ENCODE measurements at places on chromosomes 12 and 14.

GRCh38 chr12:99059824-99060511, 414.9 kb downstream of the APAF1 start:
- peak; percentile 65 for DNase-seq

DNA sequence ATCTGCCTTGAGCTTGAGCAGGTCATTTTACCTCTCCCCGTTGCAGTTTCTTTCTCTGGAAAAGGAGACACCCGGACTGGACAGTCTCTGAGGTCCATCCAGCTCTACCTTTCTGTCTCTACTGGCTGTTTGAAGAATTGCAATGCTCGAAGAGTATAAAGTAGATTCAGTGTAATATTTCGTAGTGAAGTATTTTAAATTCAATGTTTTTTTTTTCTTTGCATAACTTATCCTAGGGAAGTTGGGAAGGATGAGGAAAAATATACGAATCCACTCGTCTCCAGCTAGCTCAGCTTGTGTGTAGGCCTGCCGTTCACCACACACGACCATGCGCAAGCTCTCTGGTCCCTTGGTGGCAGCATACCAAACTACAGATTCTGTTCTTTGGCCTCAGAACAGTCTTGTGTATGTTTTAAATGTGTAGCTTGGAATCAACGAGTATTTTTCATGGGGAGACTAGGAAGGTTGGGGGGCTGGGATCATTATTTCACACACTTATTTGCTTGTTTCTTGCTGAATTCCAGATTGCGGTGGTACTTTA, 307.9 kb downstream of the CACNA1C start:
- peak; percentile 2 for DNase-seq

DNA sequence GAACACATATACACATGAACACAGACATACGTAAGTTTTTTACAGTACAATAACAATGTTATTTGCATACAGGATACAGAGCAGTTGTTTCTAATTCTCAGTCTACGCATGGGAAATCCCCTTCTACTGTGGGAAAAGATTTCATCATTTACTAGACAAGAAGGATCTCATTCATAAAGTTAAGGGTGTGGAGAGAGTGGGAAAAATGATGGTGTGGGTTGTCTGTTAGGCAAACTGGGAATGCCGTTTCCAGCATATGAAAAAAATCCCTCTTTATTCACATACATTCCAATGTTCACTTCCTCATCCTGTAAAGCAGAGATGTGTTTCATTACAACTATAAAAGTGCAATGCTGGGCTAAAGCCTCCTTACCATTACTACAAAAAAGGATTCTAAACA, 120.9 kb downstream of the SINHCAF start:
- DNase-seq, result no peak

DNA sequence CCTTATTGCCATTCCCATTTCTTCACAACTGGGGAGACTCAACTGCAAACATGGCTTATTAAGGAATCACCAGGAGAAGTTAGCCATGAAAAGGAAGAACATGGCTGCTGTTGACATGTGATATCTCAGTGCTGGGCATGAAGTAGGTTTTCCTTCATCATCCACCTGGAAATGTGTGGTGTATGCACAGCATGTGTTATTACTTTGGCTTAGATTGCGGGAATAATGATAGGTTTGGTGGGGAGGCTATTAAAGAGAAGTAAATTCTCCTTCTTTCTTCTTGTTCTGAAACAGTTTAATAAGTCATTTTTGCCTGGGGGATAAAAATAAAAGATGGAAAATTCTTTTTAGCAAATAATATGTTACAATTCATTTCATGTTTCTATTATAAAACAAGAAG, 23.7 kb upstream of the CLEC14A start:
- no peak for DNase-seq
